ENCODE measurements at places on chromosomes 11 and 22.

GRCh38 chr11:79212741-79213190, 228.1 kb downstream of the TENM4 start:
- DNase-seq = no peak

- no peak for DNase-seq
Measured at GRCh38 chr22:27990879-27991278, 71.8 kb upstream of the PITPNB start.

DNA sequence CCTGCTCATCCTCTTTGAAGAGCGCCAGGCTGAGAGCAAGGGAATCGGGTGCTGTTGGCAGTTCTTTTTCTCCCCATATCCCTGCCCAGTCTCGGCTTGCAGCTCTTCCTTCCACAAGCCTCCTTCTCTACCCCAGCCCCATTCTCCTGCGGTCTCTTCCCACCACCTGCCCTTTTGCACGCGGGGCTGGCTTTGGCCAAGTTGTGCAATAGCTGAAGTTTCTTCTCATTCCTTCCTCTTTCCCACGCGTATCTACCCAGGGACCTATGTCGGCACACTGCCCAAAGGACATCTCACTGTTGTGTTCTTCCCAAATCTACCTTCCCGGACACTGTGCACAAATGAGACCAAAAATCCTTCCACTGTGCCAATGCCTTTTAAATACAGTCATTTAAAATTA, 22.3 kb upstream of the HTR3A start:
- no peak for DNase-seq

- DNase-seq = no peak
Measured at GRCh38 chr11:12600829-12601228, 73.4 kb upstream of the TEAD1 start.

DNA sequence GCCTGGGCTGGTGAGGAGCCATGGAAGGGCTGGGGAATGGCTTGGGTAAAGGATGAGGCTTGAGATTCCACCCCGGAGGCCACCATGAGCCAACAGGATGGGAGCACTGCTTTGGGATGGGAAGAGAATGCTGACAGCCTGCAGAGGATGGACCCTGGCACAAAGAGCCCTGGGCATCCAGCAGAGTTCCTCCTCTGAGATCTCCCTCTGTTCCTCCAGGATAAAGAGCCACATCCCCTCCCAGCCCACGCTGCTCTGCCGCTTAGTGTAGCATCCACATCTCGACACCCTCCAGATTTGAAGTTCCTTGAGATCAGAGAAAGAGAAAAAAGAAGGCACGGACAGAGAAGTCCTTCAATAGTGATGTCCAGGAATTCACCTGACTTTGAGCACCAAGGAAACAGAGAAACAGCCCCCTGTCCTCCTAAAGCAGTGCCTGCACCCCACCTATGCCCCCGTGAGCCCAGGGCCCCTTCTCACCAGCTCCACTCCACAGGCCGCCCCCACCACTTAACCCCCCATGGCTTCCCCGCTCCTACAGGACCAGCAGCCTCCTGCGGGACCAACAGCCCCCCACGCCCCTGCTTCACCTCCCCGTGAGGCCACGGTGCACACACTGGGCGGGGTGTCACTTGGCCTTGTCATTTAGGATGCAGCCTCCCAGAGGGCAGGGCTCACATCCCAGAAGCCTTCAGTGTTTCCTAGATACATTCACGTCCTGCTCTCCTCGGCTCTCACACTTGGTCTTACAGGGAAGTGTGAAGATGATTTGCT, 180.5 kb downstream of the SHANK2 start:
- no peak for DNase-seq

DNA sequence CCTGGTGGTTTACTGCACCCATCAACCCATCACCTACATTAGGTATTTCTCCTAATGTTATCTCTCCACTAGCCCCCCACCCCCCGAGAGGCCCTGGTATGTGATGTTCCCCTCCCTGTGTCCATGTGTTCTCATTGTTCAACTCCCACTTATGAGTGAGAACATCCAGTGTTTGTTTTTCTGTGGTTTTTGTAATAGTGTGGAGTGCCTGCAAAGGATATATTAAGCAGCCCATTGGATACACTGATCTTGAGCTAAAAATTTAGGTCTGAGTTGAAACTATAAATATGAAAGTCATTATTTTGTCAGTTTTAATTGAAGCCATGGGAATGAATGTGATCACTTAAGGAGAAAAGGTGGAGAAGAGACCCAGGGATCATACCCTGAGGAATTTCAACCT, 23.0 kb downstream of the MRPL48 start:
- DNase-seq = no peak

DNA sequence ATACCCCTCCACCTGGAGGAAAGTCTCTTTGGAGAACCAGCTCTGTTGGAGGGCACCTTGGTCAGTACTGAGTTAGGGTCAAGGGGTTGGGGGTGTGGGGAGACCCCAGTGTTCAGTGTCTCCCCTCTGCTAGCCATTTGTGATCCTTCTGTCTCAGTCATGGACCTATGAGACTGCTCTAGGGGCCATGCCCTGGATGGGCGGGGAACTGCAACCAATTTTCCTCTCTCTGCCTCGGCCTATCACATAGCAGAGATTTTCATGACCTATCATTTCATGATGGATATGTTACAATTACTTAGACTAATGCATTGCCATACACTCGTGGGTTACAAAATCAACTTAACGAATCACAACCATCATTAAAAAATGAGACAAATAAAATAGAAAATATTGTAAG, 7.4 kb downstream of the OTOG start:
- no peak for DNase-seq

DNA sequence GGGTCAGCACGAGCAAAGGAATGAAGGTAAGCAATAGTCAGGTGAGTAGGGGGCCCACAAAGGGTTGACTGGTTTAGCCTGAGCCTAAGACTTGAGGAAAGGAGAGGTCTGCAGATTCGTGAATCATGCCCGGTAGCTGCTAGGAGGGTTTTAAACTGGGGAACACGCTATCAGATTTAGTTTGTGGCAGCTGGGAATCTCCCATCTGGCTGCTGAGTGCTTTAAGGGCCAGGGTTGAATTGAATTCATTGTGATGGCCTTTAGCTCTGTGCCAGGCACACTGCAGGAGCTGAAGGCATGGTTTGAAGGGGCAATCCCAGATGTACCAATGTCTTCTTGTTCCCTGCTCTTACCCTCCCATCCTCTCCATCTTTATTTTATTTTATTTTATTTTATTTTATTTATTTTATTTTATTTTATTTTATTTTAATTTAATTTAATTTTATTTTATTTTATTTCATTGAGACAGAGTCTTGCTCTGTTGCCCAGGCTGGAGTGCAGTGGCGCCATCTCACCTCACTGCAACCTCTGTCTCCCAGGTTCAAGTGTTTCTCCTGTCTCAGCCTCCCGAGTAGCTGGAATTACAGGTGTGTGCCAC, 1.9 kb upstream of the NECTIN1 start:
- DNase-seq = no peak

DNA sequence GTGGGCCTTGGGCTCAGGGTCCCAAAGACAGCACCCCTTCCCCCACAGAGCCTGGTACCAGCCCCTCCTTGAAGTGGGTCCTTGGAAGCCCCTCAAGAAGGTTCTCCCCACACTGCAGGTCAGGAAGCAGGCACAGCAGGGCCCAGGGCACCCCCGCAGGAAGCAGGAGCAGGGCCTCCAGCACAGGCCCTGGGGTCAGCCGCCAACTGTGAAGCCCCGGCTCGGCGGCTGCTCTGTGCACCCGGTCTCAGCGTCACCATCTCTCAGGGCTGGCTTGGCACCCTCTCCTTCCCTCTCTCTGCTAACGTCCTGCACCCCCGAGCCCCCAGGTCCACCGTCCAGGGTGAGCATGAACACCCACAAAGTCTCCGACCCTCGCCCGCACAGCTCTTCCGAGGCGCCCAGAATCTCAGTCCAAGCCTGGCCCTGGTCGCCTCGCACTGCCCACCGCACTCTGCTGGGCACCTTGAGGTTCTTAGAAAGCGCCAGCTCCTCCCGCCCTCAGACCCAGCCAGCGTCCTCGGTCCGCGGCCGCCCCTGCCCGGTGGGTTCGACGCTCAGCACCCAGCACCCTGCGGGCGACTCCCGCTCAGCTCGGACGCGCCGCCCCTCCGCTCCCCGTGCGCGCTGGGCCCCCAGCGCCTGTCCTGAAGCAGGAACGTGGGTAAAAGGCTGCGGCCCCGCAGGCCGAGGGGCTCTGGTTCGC, 1.4 kb upstream of the SIGIRR start:
- DNase-seq = no peak

GRCh38 chr11:66055021-66055420, 2.9 kb downstream of the SF3B2 start:
- DNase-seq = no peak

DNA sequence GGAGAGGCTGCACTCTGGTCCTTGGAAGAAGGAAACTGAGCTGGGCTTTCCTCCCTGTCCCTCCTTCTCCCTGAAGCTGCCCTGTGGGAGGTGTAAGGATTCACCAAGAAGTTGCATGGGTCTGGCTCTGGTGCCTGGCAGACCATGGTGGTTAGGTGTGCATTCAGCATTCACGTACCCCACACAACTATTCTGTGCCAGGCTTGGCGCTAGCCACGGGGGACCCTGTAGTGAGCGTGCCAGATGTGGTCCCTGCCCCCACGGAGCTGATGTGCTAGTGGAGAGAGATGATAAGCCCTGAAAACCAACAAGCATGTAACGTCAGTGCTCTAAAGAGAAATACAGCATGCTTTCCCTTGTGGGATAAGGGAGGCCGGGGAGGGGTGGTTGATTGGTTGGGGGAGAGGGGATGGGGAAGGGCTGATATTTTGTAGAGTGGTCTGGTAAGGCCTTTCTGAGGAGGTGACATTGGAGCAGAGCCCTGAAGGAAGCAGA, 48.9 kb downstream of the CD82 start:
- DNase-seq = no peak

- DNase-seq = no peak
Measured at GRCh38 chr11:116697011-116697410, 75.8 kb downstream of the BUD13 start.

GRCh38 chr22:25420925-25421904, 143.3 kb upstream of the GRK3 start:
- DNase-seq = no peak

DNA sequence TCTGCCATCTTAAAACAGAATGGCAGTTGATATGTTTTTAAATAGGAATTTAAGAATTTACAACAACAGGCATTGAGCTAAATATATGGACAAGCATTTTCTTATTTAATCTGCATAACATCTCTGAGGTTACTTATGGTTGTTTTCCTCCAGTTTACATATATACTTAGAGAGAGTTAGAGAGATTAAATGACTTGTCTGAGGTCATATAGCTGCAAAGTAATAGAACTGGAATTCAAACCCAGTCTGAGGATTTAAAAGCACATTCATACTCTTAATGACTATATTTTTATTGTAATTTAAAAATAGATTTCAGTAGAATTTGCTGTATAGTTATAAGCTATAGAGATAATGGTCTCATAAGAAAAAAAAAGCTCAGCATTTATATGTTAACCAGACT, 81.4 kb upstream of the GRIK4 start:
- DNase-seq = no peak

GRCh38 chr11:81705283-81705682, 1028.4 kb downstream of the FAM181B start:
- DNase-seq = no peak

DNA sequence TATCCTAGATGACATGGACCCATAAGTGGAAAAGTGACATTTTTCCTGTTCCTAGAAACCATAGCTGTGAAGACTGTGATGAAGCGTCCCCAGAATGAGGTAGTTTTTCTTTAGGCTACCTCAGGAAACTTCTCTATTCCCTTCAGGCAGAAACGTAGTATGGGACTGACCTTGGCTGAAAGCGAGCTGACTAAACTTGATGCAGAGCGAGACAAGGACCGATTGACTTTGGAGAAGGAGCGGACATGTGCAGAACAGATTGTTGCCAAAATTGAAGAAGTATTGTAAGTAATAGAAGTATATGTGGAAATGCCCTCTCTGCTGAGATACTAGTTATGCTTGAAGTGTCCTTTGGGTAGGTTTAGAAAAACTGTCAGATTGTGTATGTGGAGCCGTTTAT, 64.7 kb upstream of the GRIK4 start:
- DNase-seq = no peak

- no peak for DNase-seq
Measured at GRCh38 chr11:120108154-120108784, 29.6 kb downstream of the TRIM29 start.

DNA sequence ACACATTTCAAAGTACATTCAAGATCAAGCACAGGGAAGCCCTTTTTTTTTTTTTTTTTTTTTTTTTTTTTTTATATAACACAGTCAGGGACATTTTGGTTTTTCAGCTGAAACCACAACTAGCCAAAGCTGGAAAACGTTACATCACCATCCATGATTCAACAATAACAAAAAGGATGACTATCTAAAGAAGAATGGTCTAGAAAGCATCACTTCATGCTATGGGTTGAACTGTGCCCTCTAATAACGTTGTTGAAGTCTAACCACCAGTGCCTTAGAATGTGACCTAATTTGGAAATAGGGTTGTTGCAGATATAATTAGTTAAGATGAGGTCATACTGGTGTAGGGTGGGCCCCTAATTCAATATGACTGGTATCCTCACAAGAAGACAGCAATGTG, 46.6 kb downstream of the MTMR2 start:
- peak; percentile 96 for DNase-seq

Data from HS-5 (cell line).